ENCODE measurements at places on chromosomes 3 and 15. TPM values are rescaled to one million over a fixed set of nuclear protein-coding genes. Genes with fewer than 3 reads are reported as not detected.

The IQCF5 gene
- polyA plus RNA-seq: not detected

- no peak for DNase-seq
These were observed 131.5 kb upstream of the PLXNA1 start for GRCh38 chr3:126851382-126851781.

The P2RY1 gene
- not detected for polyA plus RNA-seq

The TOPBP1 gene
- 18.9 TPM for polyA plus RNA-seq

The AGTR1 gene
- polyA plus RNA-seq: 1.1 TPM

The ARNT2 gene
- 27.5 TPM for polyA plus RNA-seq

DNA sequence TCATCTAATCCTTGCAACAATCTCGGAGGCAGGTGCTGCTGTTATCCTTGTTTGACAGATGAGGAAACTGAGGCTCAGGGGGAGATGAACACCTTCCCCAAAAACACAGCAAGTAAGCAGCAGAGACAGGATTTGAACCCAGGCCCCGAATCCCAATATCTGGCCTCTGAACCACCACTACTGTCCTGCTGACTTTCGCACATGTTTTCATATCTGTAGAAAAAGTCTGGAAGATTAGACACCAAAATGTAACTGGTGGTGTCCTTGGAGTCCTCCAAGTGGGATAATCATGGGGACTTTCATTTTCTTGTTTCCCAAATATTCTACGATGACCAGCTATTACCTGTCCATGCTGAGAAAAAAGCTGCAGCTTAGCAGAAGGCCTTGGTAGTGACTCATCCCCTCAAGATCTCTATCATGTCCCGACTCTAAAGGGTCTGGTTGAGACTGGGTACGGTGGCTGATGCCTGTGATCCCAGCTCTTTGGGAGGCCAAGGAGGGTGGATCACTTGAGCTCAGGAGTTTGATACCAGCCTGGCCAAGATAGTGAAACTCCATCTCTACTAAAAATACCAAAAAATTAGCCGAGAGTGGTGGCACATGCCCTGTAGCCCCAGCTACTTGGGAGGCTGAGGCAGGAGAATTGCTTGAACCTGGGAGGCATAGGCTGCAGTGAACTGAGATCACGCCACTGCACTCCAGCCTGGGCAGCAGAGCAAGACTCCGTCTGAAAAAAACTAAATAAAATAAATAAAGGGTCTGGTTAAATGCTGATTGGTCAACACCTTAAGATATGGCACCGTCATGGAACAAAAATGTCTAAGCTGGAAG, 8.6 kb downstream of the IRAK2 start:
- DNase-seq: no peak

GRCh38 chr3:9820946-9821345, 10.9 kb downstream of the TTLL3 start:
- DNase-seq: no peak

GRCh38 chr15:44596511-44597010, 59.6 kb downstream of the EIF3J start:
- no peak for DNase-seq

GRCh38 chr15:45402955-45403877, 24.9 kb upstream of the GATM start:
- no peak for DNase-seq

GRCh38 chr3:127212711-127213110, 19.8 kb downstream of the PRR23E start:
- no peak for DNase-seq

DNA sequence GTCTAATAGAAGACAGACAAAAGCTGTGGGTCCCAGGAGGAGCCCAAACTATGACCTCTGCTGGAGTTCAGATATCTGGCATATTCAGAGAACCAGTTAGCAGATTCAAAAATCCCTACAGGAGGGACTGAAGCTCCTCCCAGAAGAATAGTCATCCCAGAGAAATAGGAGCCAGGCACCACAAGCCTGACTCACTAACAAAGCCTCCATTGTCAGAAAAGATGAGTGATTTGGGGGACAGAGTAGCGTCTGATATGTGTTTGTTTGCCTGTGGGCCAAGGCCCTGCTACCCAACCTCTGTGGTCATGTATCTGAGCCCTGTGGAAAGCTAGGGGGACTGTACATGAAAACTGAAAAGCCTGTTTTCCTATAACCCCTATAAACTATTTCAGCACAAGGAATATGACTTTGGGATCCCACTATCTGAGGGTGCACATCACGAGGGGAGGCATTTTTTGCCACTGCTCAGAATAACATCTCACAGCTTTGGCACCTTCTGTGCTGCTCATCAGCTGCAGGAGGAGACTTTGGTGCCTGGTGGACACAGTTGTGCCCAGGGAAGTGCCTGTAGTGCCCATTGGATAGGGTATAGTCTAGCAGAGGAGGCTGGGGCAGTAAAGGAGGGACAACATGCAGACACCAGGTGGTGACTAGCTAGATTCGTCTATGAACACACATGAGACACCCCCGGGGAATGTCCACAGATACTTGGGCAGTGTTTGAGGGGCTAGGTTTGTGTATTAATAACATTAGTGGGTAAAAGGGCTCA, 9.7 kb upstream of the LARP6 start:
- DNase-seq: no peak

DNA sequence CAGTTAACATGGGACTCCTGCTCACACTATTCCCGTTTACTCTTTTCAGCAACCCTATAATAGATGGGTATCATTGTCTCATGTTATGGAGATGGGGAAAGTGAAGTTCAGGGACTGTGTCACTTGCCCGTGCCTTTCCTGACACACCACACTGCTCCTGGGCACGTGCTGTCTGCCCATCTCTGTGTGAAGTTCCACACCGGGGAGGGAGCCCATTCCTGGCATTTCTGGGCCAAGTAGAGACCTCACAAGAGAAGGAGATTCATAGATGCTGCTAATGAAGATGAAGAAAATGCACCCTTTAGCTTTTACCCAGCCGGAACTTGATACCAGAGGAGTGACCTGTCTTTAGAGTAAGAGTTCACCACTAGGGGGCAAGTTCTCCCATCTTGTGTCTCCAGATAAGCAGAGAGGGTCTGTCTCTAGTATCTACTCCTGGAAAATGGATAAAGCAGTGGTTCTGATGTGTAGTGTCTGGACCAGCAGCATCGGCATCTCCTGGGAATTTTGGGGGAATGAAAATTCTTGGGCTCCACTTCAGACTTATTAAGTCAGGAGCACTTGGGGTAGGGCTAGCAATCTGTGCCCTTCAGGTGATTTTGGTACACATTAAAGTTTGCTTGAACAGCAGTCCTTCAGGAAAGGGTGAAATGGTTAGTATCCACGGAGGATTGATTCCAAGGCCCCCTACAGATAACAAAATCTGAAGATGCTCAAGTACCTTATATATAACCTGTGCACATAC, 2.0 kb upstream of the TOPBP1 start:
- no peak for DNase-seq

The FBLN2 gene
- polyA plus RNA-seq: 131 TPM

The ANKRD28 gene
- polyA plus RNA-seq: 50.9 TPM

- no peak for DNase-seq
These were observed 144.2 kb upstream of the ABHD17C start for GRCh38 chr15:80550908-80551260.

The VEPH1 gene
- polyA plus RNA-seq: 17.9 TPM

- DNase-seq: no peak
These were observed 50.3 kb downstream of the LRIG1 start for GRCh38 chr3:66450390-66451022.

DNA sequence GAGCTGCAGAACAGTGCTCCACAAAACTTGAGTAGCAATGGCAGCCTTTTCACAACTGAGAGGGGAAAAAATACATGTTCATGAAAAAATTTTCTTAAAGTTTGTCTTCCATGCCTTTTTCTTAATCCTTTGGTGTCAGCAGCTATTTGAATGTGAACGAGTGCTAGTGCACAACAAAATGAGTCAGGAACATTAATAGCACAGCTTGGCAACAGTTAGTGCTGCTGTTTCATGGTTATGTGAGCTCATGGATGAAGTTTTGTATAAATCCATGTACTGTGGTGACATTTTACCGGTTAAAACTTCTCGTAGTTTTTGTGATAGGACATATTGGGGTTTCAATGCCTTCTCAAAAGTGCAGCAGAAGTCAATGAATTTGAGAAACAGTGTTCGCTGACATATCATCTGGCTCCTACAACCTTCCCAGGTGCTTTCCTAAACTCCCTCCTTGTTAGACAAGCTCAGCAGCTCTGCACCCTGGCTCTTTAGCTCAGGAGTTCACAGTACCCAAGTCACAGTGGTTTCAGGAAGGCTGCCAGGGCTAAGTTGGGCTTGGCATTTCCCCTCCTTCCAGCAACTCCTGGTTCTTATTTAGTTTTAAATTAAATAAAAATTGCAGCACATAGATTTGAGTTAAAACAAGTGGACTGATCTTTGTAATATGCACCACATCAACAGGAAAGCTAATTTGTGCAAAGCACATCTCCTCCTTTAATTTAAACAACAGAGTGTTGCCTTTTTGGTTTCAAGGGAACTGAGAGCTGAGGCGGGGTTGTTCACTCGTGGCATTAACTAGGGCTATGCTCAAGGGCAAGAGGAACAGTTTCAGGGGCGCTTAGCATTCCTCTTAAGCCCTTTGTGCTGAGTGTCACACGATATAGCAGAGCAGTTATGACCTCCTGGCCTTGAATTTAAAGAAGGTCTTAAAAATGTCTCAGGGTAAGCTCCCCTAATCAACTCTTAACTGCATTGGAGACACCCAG, 362.8 kb downstream of the CHST2 start:
- no peak for DNase-seq

DNA sequence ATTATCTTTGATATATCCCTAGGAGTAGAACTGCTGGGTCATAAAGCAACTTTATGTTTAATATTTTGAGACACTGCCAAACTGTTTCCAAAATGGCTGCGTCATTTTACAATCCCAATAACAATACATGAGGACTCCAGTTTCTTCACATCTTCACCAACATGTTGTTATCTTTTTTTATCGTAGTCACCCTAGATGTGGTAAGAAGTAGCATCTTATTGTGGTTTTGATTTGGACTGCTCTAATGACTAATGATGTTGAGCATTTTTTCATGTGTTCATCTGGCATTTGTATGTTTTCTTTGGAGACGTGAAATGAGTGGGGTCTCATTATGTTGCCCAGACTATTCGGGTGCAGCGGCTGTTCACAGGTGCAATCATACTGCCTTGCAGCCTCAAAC, 83.8 kb downstream of the MAP4 start:
- DNase-seq: no peak

DNA sequence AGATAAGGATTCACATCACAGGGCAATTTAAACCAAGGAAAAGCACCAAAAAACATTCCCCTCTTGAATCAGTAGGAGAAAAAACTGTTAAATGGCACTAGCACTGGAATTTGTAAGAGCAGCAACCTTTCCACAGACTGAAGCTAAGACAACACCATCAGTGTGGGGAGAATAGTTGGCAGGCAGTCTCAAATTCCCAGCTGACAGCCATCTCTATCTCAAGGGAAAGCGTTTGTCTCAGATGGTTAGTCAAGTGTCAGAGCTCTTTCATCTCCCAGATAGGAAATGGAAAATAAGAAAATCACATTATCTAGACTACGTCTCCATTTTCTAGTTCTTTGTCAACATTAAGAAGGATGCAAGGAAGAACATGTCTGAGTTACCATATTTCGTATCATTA, 228.7 kb downstream of the WDR72 start:
- no peak for DNase-seq

GRCh38 chr3:132981719-132982118, 56.5 kb upstream of the TMEM108 start:
- DNase-seq: no peak

The PLCL2 gene
- 1.9 TPM for polyA plus RNA-seq

DNA sequence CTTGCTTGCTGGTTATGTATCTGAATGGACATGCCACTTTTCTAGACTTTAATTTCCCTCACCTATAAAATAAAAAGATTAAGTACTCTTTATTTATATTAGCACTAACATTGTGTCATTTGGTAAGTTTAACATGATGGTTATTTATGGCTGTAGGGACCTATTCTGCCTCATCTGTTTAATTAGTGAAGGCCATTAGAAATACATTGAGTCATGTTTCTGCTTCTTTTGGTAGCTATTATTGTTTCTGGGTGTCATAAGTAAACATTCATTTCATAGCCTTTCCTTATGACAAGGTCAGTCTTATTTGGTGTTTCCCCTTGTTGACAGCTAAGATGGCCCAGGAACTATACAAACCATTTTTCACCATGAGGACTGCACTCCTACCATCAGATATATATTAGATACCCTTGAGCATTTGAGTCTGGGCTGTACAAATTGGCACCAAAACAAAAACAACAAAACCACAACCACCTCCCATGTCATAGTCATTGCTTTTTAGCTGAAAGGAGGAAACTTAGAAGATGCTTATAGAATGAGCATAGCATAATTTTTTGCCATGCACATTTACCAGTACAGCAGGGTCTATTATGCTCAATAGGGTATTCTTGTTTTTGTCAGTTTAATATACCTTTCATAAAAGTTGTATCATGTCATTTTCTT, 39.3 kb downstream of the SRP14 start:
- DNase-seq: no peak

- DNase-seq: no peak
These were observed 170.7 kb downstream of the WDR72 start for GRCh38 chr15:53588773-53589172.

DNA sequence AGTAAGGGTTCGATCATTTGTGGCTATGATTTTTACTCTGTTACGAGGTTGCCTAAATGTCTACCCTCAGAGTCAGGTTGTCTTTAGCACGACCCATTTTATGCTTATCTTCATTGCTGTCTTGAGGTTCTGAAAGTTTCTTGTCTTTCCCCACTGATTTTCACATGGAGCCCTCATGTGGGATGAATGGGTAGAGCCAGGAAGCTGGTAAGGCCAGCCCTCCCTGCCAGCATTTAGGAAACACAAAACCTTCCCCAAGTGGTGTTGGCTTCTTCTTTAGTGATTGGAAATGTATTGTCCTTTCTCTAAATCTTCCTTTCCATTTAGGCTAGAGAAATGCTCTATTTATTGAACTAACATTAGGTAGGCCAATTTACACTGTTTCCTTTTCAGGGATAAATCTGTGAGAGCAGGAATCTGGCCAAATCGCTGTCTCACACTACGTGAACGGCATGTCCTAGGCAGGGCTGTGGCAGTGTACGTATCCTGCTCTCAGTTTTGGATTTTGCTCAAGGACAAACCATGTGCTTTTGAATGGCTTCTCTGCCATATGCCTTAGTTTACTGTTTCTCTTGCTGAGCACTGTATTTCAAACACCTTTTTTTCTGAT, 43.7 kb downstream of the MYZAP start:
- no peak for DNase-seq

The RASGRF1 gene
- polyA plus RNA-seq: 0.07 TPM

DNA sequence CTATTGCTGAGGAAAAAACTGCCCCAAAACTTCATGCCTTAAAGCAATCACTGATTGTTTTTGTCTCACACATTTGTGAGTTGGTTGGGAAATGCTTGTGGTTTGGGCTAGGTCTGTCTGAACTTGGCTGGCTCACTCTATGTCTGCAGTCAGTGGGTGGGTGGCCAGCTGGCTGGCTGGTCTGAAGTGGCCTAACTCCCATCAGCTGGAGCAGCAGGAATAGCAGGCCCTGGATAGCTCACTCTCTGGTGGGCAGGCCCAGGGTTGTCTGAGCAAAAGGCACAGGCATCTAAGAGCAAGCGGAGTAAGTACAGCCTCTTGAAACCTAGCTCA, 37.7 kb upstream of the PRR20G start:
- DNase-seq: no peak

GRCh38 chr3:13301286-13301987, 118.7 kb downstream of the NUP210 start:
- no peak for DNase-seq
